Right ventricle myocardium superior (tissue), 1 donor: ENCODE measurements at places on chromosomes 1 and 21. TPM values are rescaled to one million over a fixed set of nuclear protein-coding genes. Genes with fewer than 3 reads are reported as not detected.
A peak's percentile ranks its signal among the peaks of the same experiment; 100 is the strongest.

Gene TDRD5
- not detected for total RNA-seq

GRCh38 chr1:156811168-156811567 is 5.5 kb downstream of the SH2D2A start:
- no peak for DNase-seq

Gene LCE1A
- not detected for total RNA-seq

- peak; percentile 69 for DNase-seq
Measured at GRCh38 chr1:228735871-228736586, 750 bp downstream of the RHOU start.

GRCh38 chr21:36132696-36133095 is 2.2 kb upstream of the CBR3 start:
- peak; percentile 57 for DNase-seq

GRCh38 chr1:40886318-40887011 is 24.3 kb upstream of the CITED4 start:
- no peak for DNase-seq
